ENCODE measurements at places on chromosomes 4 and X.

DNA sequence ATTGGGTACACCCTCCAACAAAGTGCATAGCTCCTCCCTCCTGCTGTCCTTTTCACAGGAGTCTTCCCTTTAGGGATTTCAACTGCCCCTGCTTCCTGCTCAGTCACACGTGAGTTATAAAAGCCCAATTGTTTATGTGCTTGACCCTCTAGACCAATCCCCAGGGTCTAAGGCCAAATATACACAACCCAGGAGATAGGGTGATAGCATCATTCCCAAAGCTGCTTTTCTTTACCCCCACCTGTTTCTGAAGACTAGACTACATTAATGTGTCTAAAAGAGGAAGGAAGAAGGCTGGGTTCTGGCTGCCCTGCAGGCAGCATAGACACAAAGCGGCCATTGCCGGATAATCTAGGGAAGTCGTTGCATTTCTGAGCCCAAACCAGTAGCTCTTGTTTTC, 526.7 kb upstream of the FRG1 start:
- DNase-seq: no peak

- no peak for DNase-seq
Observed at GRCh38 chrX:26557691-26558321, 341.8 kb downstream of the MAGEB5 start.

DNA sequence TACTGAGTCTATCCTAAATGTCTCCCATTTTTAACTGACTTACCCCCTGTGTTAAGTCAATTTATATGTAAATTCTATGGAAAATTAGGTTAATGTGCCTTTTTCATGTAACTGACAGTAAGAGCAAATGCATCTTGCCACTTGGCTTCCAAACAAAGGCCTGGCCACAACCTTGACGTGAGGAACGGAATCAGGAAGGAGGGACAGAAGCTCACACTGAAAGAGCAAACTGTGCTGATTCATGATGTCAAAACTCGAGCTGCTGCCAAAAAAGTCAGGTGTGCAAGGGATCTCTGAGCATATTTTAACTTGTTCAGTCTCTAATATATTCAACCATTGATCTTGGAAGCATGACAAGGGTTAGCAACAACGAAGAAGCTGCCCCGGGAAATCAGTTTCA, 35.8 kb downstream of the GPM6A start:
- no peak for DNase-seq

DNA sequence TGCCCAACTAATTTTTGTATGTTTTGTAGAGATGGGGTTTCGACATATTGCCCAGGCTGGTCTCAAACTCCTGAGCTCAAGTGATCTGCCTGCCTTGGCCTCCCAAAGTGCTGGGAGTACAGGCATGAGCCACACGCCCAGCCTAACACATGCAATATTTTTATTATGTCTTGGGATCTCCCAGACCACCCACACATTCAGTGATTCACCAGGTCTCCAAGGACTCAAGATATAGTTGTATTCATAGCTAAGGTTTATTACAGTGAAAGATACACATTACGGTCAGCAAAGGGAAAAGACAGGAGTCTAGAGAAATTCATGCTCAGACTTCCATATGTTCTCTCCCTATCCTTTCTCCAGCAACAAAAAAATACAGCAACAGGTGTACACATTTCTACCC, 25.5 kb upstream of the FAM120C start:
- DNase-seq: peak; percentile 67

- DNase-seq: peak; percentile 59
Observed at GRCh38 chr4:152525878-152526277, 10.0 kb downstream of the FBXW7 start.

DNA sequence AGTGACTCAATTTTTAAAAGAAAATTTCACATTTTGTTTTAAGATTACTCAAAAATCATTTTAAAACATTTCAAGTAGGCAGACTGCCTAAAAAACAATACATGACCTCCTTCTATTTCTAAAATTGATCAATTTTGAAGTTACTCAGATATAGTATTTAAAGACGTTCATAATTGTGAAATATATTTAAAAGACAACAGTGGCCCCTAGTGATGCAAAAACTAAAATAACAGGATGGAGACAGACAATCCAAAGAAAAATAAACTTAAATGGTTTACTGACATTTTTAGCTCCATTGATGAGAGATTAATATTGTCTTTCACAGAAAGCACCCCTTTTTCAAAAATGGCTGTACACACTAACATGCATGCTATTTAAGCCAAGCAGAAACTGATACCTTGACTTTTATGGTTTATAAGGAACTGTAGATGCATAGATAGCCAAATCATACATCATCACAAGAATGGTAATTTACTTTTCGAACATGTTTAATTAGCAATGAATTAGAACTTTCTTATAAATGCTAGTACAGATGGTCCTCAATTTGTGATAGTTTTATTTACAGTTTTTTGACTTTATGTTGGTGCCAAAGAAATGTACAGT, 69.8 kb upstream of the FAT4 start:
- DNase-seq: peak; percentile 9
